BJ (cell line): ENCODE measurements at places on chromosomes 3 and 15. TPM values are rescaled to one million over a fixed set of nuclear protein-coding genes. Genes with fewer than 3 reads are reported as not detected.

CEP19 gene
- 1.9 and 2.4 TPM in 2 replicates for polyA plus RNA-seq

ARL6 gene
- 2.0 and 4.8 TPM in 2 replicates for polyA plus RNA-seq

GRAMD2A gene
- polyA plus RNA-seq, result 0.17 and 0.21 TPM in 2 replicates

ACTC1 gene
- polyA plus RNA-seq, result 7.6 and 15.2 TPM in 2 replicates

CFAP20DC gene
- polyA plus RNA-seq, result 0.81 and 2.2 TPM in 2 replicates

- DNase-seq, result no peak
These were observed 54.8 kb upstream of the LMCD1 start for GRCh38 chr3:8446845-8447244.

GRCh38 chr15:47184003-47184907 is 533.0 kb upstream of the SEMA6D start:
- DNase-seq, result no peak

GRCh38 chr15:29765234-29765841 is 56.9 kb downstream of the TJP1 start:
- no peak for DNase-seq

GRCh38 chr3:13607821-13608597 is 59.1 kb downstream of the FBLN2 start:
- no peak for DNase-seq

- DNase-seq, result no peak
These were observed 429.8 kb upstream of the TPM1 start for GRCh38 chr15:62612771-62613170.

- no peak for DNase-seq
These were observed 4.6 kb downstream of the UNC13C start for GRCh38 chr15:53982876-53983275.

GRCh38 chr3:64871834-64872249 is 184.0 kb upstream of the ADAMTS9 start:
- no peak for DNase-seq

DNA sequence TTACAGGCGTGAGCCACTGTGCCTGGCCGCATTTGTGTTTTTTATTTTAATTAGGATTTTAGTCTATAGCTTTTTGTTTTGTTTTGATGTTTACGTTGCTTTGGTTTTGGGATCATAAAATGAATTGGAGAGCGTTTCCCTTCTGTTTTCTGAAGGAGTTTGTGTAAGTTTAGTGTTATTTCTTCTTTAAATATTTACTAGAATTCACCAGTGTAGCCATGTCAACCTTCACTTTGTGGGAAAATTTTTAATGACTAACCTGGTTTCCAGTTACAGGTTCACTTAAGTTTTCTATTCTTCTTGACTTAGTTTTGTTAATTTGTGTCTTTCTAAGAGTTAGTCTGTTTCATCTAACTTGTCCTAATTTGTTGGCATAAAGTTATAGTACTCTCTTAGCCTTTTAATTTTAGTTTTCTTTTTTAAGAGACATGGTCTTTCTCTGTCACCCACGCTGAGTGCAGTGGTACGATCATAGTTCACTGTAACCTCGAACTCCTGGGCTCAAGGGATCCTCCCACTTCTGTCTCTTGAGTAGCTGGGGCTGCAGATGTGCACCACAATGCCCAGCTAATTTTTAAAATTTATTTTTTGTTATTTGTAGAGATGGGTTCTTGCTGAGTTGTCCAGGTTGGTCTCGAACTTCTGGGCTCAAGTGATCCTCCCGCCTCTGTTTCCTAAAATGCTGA is 61.0 kb downstream of the CHD2 start:
- DNase-seq, result no peak

- no peak for DNase-seq
These were observed 63.9 kb downstream of the GLCE start for GRCh38 chr15:69224383-69224782.

DNA sequence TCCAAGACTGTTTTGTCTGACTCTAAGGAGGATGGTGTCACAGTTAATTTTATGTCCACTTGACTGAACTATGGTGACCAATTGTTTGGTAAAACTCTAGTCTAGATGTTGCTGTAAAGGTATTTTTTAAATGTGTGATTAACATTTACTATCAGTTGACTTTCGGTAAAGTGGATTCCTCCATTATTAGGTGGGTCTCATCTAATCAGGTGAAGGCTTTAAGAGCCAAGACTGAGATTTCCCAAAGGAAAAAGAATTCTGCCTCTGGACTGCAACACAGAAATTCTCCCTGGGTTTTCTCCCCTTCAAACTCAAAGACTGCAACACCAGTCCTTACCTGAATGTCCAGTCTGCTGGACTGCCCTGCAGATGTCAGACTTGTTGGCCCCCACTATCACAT is 118.9 kb downstream of the OXNAD1 start:
- no peak for DNase-seq

DNA sequence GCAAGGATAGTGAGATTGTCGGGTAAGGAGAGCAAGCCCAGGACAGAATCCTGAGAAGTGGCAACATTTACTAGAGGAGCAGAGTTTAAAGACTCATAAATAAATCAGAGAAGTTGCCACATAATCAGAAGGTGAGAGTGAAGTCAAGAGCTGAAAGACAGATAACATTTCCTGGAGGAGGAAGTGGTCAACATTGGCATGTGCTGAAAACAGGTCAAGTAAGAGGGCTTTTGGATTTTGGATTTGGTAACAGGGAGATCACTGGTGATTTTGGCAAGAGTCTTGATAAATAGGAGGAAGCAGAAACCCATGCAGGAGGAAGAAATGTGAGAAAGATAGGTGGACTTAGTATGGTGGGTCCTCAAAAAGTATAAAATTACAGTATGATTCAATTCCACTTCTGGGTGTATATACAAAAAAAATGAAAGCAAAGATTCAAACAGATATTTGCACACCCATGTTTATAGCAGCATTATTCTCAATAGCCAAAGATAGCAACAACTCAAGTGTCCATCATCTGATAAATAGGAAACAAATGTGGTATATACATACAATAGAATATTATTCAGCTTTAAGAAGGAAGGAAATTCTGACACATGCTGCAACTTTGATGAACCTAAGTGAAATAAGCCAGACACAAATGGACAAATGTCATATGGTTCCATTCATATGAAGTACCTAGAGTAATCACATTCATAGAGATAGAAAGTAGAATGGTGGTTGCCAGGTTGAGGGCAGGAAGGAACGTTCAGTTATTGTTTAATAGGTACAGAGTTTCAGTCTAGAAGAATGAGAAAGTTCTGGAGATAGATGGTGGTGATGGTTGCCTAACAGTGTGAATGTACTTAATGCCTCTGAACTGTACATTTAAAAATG is 27.3 kb upstream of the MBNL1 start:
- no peak for DNase-seq

GRCh38 chr15:74504418-74504817 is 36.6 kb upstream of the ARID3B start:
- no peak for DNase-seq

GRCh38 chr15:31080591-31081014 is 20.9 kb downstream of the TRPM1 start:
- DNase-seq, result no peak
